ENCODE measurements at places on chromosomes 5 and 9.

DNA sequence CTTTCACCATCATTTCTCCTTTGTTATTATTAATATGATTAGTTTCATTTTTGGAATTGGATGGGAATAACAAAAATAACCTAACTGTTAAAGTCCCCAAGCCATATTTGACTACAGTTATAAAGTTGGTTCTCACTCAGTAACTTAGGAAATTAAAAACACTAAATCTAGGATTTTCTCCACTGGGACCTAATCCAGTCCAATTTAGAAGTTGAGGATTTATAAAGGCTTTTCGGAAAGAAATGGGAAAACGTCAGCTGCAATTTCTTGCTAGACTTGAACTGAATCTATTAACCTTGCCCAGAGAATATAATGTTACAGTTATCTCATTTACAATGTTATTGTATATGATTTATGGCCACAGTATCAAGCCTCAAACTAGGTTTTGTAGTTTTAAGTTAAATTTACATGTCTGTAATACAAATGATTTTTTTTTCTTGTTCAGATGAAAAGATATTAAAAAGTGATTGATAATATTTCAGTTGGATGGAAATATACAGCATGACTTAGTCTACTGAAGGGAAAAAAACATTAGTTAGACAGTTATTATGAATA is 524.3 kb upstream of the GRAMD2B start:
- no peak for DNase-seq

GRCh38 chr5:9140711-9141110 is 405.2 kb downstream of the SEMA5A start:
- no peak for DNase-seq

DNA sequence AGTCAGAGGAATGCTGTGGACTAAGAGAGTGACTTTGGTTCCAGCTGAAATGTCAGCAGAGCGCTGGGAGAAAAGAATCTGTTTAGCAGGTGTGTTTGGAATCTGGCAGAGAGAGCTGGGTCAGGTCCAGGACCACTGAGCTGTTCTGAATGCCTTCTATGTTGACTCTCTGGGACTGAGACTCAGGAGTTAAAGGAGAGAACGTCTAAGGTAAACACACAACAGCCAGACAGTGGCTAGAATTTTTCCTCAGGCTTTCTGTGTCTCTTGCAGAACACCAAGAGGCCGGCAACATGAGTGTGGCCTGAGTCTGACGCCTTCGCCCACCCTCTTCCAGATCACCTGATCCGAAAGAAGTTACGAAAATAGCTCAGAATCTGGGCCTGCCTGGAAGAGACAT is 107.2 kb upstream of the ZNF462 start:
- no peak for DNase-seq

DNA sequence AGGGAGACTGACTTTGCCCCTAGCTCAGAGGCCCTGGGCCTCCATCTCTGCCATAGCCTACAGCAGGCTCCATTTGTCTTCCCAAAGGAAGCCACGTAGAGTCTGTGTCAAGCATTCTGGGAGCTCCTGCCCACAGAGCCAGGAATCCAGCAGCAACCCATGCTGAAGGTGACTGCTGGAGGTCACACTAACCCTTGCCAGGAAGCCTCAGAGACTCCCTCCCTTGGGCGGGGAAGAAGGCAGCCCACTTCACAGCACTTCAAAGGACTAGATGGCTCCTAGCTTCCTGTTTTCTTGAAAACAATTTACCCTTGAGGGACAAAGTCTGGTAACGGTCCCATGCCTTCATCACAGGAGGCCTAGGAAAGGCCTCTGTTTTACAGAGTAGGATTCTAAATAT is 1.7 kb downstream of the CKMT2 start:
- no peak for DNase-seq

- no peak for DNase-seq
Observed at GRCh38 chr9:1938675-1939170, 76.4 kb upstream of the SMARCA2 start.

DNA sequence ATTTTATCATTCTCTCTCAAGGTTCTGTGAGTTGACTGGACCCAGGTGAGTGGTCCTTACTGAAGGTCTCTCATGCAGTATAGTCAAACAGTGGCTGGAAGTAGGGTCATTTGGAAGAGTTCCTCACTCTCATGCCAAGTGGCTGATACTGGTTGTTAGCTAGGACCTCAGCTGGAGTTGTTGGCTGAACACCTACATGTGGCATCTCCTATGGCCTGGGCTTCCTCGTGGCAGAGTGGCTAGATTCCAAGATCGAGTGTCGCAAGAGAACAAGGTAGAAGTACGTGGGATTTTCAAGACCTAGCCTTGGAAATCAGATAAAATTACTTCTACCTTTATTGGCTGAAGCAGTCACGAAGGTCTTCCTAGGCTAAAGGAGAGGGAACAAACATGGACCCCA is 7.6 kb downstream of the SLC31A2 start:
- DNase-seq: no peak

- no peak for DNase-seq
Observed at GRCh38 chr9:6562871-6563430, 82.6 kb downstream of the GLDC start.

DNA sequence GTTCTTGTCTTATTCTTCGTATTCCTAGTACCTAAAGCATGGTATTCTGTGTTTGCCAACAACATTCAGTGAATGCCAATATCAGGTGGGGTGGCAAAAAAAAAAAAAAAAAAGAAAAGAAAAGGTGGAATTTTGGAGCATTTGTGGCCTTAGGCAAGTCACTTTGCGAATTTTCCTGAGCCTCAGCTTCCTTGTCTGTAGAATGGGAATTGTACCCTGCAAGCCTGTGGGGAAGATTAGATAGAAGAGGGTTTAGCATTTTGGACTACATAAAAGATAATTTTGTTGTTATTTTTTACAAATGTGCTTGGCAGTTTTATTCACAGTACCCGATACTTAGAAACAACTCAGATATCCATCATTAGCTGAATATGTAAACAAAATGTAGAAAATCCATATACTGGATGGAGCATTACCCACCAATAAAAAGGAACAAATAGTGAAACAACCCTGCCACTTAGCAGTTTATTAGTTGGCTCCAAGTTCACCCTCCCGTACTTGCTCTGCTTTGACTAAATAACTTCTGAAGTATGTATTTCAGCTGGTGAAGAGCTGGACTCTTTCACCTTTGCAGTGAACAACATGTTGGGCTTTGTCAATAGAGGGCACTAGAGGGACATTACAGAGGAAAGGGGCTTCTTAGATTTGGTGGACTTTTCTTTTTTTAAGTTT is 13.6 kb downstream of the UBE2D2 start:
- peak; percentile 33 for DNase-seq

GRCh38 chr5:180553530-180553929 is 37.8 kb downstream of the SCGB3A1 start:
- DNase-seq: no peak

DNA sequence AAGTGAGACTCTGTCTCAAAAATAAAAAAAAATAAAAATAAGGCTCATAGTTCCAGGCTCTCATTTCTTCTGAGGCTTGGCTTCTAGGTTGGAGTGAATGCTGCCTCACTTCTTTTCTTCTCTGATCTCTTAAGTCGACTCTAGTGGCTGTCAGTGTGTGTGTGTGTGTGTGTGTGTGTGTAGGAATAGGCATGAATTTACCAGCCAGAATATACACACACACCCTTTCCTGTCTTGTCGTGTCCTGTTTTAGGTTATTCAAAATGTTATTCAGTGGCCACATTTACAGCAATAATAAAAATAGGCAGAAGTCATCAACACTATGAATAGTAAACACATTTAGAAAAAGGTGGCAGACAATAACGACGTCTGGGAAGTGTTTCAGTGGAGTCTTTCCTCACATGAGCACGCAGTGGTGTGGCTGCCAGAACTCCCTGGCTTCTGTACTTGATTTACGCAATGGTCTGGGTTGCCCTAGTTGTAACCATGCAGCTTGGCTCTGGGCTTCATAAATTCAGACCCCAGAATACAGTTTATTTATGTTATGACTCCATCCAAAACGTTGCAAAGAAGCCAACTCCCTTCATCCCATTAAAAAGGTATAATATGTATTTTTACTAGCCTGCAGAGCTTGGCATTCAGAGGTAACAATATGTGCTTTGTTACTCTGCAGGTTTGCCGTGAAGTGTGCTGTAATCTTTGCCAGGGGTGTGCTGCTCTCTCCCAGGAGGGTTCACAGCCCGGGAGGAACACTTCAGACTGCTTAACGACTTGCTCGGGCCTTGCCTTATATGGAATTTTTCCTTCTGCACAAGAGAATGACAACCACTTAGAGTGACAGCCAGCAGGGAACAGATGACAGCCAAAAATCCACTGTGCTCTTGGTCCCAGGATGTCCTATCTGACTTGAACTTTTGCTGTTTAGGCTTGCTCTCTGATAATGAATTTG is 34.4 kb upstream of the PALM2AKAP2 start:
- DNase-seq: peak; percentile 72

- no peak for DNase-seq
Observed at GRCh38 chr5:73263001-73263710, 90.2 kb downstream of the TMEM174 start.
